ENCODE measurements at places on chromosomes 1 and 21.

- no peak for DNase-seq
Observed at GRCh38 chr1:61119085-61119484, 36.7 kb downstream of the NFIA start.

GRCh38 chr1:209354840-209355165 lies 228.7 kb upstream of the CAMK1G start:
- DNase-seq, result no peak

GRCh38 chr1:248872752-248873408 lies 14.0 kb upstream of the ZNF692 start:
- no peak for DNase-seq

DNA sequence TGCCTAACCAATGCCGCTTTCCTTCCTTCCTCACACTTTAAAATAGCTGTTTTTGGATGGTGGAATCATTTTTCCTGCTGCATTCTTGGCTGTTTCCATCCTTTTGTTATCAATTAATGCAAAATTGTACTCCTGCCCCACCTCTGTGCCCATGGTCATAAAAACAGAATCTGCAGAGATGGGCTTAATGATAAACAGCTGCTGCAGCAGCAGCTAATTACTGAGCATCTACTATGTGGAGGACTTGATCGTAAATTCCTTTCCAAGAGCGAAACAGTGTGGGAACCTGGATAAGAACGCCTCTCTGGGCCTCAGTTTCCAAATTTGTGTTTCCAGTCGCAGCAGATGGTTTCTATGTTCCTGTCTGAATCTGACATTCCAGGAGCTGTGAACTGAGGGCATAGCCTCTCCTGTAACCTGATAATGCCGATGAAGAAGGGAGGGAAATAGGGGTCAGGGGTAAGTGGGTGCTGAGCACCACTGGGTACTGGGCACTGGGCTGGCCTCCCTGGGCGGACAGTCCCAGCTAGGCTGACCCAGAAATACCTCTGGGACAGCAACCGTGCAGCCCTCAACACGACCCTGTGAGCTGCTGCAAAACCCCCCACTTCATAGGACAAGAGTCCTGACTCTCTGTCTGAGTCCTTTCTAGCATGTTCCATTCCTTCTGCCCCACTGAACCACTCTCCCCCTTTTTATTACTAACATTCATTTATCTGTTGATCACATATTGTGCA lies 121.7 kb downstream of the DMRTB1 start:
- no peak for DNase-seq

DNA sequence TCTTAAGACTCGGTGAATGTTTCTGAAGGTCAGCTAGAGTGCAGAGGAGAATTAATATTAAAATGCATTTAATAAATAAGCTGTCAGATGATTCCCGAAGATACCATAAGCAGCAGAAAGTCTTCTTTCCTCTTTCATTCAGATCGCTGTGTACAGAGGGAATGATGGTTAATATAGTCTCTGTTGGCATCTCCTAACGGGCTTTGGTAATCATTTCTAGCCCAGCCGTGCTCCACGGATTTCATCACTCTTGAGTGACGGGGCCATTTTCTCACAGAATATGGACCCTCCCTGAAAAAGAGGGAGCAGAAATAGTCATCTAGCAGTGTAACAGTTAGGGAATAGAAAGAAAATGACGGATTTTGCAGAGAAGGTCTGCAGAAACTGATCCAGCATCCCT lies 103.1 kb downstream of the ST6GALNAC3 start:
- no peak for DNase-seq

DNA sequence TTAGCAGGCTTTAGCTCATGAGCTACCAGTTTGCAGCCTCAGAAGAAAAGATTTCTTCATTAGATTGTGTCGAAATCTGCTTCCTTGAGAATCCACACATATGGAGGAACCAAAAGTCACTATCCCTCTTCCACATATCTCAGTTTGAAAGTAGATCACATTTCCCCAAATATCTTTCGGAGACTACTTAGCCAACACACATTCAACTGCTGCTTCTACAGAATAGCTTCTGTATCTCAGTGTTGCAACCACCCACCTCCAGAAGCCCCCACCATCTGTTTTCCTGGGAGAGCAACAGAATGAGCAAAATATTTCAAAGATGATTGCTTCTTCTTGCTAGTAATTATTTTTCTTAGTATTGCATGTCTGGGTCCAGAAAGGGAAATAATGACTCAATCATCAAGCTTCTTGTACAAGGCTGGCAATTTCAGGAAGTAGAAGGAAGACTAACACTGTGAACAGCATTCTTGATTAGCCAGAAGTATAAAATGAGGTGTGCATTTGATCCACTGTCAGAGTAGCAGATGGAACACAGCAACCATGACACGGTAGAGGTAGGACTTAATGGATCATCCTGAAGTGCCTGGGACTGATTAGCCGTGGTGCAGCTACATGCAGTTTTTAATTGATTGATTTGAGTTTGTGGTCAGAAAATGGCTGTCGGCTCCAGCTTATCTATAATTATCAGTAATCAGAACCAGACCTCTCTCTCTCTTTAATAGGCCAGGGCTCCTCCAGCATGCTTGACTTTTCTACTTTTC lies 24.9 kb downstream of the ZC3H11B start:
- DNase-seq, result no peak

DNA sequence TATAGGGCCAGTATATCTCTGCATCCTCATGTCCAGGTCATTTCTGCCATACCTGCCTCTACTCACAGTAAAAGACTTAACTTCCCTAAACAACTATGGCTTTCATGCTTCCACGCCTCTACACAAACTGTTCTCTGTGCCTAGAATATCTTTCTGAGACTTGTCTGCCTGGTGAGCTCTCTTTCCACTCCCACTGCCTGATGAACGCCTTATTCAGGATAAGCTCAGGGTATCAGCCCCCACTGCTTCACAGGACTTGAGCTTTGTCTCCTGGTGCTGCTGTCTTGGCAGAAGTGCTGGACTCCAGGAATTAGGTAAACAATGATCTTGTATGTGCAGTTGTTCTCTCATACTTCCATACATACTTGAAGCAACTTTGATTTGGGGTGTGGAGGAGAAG lies 4.8 kb upstream of the DDX20 start:
- no peak for DNase-seq

GRCh38 chr1:101365186-101365585 lies 128.4 kb downstream of the S1PR1 start:
- DNase-seq, result no peak

- DNase-seq, result no peak
Observed at GRCh38 chr1:95966866-95967265, 732.9 kb downstream of the RWDD3 start.

DNA sequence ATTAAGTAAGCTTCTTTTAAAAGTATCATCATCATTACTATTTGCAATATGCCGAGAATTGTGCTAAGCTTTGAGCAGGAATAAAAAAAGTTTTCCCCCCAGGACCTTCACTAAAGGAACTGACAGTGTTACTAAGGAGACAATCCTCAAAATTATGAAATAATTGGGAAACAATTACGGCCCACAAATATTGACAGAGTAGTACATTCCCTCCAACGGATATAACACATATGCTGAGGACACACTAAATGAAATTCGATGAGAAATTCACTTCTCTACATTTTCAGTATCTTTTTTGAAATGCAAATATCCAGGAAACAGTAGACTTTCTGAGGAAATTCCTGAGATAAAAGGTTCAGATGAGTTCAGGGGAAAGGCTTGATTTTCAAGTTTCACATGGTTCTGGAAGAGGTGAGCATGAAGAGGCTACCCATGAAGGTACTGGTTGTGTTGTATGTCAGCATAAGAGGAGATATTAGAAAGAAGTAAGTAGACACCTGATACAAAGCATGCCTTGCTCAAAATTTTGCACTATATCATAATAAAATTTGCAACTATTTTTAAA lies 171.2 kb upstream of the NR5A2 start:
- DNase-seq, result no peak

- DNase-seq, result no peak
Observed at GRCh38 chr1:19035377-19036040, 79.0 kb upstream of the IFFO2 start.

DNA sequence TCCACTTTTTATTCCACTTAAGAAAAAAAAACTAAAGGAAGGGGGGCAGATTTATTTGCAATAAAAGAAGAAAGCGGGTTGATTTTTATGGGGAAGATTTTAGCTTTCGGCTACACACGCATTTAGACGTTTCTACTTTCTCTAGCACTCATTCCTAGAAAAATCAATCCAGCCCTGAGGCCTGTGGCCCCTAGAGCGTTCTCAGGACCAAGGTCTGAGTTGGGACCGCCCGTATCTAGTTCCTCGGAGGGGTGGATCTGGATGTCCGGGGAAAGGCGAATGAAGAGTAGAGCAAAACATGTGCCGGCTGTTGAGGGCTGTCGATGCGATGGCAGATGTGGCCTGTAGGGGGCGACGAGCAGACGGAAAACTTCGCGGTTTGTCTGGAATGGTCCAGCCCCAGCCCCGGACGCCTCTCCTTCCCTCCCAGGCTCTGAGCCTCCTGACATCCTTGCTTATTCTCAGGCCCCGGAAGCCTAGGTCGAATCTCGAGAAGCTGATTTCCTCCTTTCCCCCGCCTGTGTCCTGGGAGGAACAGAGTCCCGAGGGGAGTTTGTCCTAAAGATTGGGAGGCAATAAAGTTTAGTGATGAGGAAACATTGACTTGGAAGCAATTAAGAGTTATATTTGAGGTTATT lies 5.2 kb downstream of the FOXD3 start:
- DNase-seq, result no peak

DNA sequence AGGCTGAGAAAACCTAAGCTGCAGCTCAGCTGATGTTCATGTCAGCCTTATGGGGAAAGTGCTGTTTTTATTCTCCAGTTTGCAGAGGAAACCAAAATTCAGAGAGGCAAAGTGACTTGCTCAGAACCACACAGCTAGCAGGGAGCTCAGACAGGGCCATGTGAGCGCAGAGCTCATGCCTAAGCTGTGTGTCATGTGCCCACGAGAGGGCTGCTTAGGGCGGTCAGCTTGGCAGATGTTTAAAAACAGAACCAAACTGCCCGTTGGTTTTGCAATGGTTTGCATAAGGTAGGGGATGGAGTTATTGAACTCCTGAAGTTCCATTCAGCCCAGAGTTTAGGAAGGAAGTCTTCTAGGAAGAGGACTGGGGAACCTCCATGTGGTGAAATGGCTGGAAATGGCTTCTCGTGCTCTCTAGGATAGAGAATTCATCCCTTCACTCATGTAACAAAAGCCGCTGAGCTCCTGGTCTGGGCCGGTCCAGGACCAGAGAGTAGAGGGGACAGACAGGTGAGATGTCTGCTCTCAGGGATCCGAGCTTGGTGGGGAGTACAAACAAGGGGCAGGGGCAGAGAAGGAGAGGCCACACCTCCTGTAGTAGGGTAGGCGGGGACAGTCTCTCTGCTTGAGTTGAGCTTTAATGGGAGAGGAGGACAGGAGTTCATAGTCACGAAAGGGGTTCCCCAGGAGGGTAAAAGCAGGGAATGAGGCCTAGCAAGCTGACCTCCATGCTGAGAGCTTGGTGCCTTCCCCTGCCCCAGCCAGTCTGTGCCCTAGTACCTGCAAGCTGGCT lies 46.9 kb downstream of the ARHGEF10L start:
- peak; percentile 87 for DNase-seq

GRCh38 chr1:90993245-90993644 lies 28.6 kb downstream of the ZNF644 start:
- no peak for DNase-seq

- DNase-seq, result no peak
Observed at GRCh38 chr1:28836421-28836956, 24.5 kb downstream of the OPRD1 start.

DNA sequence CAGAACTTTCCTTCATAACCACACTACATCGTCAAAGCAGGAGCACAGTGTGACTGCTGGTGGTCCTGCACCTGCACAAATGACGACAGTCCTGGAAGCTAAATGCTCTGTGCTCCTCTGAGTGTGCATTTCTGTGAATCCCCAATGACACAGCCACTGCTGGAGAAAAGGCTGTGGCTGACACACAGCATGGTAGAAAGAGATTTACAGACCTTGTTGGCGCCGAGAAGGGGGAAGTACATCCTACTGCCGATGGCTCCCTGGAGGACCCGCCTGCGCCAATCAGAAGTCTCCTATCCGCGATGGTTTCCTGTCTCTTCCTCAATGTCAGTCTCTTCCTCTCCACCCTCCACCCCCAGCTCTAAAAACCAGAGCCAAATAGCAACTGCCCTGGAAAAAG lies 115.4 kb upstream of the RAB4A start:
- no peak for DNase-seq

GRCh38 chr1:47201179-47201578 lies 11.3 kb upstream of the PDZK1IP1 start:
- no peak for DNase-seq

GRCh38 chr1:167987174-167987573 lies 50.3 kb upstream of the MPC2 start:
- DNase-seq, result no peak

DNA sequence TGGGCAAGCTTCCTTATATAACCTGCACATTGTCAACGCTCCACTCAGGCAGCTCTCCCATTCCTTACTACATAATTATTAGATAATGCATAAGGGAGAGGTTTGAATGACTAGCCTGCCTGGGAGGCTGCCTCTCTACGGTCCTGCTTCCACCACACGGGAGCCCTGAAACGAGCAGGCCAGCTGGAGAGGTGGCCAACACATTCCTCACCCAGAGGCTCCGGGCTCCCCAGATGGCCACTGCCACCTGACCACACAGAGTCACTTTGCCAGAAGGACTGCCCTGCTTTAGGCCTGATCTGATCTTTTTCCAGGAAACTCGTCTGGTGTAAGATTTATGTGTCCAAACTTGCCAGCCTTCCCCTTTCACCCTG lies 27.9 kb downstream of the HIVEP3 start:
- no peak for DNase-seq

DNA sequence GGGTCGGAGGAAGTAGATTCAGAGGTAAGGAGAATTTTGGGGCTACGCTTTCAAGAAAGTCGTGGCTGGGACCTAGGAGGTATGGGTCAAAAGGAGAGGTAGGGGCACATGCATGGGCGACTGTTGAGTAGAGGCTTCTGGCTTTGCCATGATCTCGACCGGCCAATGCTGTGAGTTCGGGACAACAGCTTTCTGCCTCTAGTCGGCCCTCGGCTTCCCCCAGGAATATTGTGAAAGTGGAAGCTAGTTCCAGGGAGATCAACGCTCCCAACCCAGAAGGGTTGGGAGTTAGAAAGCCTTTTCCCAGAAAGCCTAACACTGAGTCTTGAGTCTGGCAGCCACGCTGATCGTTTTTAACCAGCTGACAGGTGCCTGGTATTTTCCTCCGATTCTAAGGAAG lies 69.0 kb downstream of the ZNF678 start:
- no peak for DNase-seq

DNA sequence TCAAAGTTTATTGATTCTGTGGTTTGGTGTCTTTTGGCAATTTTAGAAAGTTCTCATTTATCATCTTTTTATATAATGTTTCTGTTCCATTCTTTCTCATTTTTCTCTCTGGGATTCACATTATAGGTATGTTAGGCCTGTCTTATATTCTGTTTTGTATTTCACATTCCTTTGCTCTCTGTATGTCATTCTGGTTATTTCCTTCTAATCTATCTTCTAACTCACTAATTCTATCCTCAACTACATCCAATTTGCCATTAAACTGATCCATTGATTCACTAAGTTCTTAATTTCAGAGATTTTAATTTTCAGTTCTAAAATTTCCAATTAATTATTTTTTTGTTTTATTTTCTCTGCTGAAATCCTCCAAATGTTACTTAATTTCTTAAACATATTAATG lies 234.8 kb downstream of the FOXD2 start:
- no peak for DNase-seq

- no peak for DNase-seq
Observed at GRCh38 chr21:45531393-45532215, 10.6 kb downstream of the SLC19A1 start.
